ENCODE measurements at places on chromosomes 3 and 15.

GRCh38 chr3:146746190-146746589, 141.0 kb upstream of the PLSCR5 start:
- no peak for DNase-seq

DNA sequence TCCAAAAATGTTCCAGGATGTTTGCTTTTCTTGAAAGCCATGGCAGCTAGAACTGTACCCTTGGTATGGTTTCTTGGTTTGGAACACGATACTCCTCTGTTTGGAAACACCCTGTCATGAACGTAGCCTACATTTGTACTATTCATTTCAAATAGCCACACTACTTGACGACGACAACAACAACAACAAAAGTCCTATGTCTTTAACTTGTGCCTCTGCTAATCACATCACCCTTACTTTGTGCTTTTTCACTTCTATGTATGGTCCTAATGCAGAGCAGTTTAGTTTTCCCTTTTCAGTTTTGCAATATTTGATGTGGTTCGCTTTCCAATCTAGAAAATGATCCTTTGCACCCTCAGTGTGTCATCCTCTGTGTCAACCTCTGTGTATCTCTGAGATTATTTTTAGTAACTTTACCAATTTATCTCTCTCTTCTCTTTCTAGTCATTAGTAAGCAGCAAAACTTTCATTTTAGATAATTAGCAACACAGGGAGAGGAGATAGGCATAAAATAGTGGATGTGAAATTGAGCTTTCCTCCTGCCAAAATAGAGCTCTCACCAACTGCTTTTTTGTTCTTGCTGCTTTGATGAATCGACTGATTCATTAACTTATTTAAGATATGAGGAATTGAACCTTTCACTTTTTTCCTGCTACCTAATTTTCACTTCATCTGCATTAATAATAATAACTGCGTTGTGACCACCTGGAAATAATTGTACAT, 44.1 kb upstream of the TP63 start:
- no peak for DNase-seq

- no peak for DNase-seq
These were observed 453.7 kb downstream of the FGF12 start for GRCh38 chr3:192273697-192274010.

- DNase-seq: no peak
These were observed 86.5 kb upstream of the NMNAT3 start for GRCh38 chr3:139764069-139764905.

DNA sequence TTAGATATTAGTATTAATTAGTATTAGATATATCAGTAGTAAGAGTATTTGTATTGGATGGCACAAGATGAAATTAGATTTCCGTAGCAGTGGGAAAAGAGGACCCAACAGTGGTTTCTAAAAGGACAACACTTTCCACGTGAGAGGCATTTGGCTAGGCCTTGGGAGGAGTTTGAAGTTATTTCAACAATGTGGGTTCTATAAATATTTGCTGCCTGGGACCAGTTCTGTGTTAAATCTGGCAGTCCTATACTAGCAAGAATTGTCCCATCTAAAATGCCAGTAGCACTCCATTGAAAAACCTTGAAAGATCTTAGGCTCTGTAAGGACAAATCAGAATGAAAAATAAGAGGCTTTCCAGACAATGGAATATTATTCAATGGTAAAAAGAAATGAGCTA, 347.1 kb upstream of the DNAJC19 start:
- DNase-seq: no peak

DNA sequence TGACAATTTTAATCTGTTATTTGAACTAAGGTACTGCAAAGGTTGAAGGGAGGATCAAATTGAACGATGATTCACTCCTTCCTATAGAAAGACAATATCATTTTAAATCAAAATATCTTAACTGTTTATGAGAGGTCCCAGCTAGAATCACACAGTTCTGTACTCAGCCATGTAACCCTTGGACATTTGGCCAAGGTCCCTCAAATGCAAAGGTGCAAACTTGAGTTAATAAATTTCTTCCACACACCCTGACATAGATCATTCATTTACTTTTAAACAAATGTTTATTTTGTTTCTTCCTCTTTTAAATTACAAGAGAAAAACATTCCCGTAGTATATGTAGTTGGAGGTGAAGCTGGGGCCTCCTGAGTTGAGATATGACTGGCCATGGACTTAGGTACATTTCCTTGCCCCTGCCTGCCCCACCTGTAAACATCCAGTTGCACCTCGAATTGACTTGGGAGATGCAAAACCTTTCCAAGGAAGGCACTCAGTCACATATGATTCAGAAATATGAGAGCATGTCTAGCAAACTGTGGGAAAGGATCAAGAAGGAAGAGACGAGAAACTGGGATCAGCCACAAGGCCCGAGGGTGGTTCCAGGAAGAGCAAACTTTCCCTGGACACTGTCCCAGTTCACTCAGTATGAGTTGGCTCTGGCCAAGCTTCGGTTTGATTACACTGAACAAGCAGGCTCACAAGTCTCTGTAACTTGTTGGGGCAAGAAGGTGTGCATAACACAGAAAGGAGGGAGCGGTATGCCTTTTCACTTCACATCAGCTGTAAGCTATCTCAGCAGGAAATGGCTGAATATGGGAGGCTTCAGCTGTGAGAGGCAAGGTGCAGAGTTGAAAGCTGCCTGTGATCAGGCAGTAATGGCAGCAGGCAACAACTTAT, 6.7 kb downstream of the TNFSF10 start:
- no peak for DNase-seq

GRCh38 chr3:103684904-103685303, 1250.1 kb downstream of the ZPLD1 start:
- DNase-seq: no peak

- DNase-seq: no peak
These were observed 85.8 kb upstream of the RGMA start for GRCh38 chr15:93174836-93175235.

- DNase-seq: no peak
These were observed 29.5 kb upstream of the TMEM115 start for GRCh38 chr3:50388720-50389413.

- no peak for DNase-seq
These were observed 62.7 kb upstream of the DNAJC19 start for GRCh38 chr3:181052256-181052655.

GRCh38 chr15:58052334-58052733, 13.2 kb downstream of the ALDH1A2 start:
- DNase-seq: no peak

GRCh38 chr3:119745942-119746341, 36.0 kb upstream of the NR1I2 start:
- DNase-seq: no peak

DNA sequence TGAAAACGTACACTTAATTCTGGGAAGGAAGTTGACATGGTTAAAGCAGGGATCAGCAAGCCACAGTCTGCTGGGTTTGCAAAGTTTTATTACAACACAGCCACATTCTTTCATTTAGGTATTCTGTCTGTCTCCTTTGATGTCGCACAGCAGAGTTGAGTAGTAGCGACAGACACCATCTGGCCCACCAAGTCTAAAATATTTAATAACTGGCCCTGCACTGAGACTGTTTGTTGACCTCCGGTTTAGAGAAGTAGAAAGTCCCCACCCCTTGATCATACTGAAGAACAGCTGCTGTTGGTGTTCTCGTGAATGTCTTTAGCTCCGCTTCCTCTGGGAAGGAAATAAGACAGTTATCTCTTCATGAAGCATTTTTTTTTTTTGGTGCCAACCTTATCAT, 66.2 kb downstream of the MCTP2 start:
- no peak for DNase-seq

DNA sequence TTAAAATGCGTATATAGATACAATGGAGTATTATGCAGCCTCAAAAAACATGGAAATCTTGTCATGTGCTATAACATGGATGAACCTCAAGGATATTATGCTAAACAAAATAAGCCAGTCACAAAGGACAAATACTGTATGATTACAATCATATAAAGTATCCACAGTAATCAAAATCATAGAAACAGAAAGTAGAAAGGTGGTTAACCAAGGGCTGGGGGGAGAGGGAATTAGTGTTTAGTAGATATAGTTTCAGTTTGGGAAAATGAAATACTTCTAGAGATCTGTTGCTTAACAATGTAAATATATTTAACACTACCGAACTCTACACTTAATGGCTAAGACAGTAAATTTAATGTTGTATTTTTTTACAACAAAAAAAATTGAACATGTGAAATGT, 9.0 kb downstream of the TOP2B start:
- no peak for DNase-seq

DNA sequence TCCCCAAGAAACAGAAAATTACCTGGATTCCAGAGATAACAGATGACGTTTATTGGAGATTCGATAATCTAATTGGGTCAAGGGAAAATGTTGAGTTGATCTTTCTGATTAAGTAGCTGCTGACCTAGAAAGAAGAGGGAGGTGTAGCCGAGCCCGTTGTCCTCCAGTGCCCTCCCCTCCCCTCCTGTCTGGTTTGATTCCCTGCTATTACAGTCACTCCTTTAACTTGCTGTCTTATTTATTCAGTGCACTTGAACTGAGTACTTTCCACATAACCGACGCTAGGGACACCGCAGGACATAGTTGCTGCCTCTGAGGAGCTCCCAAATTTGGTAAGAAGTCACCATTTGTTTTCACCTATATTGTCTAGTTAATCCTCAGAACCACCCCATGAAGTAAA, 103.7 kb downstream of the AQP9 start:
- DNase-seq: no peak

- DNase-seq: no peak
These were observed 37.4 kb downstream of the CHST14 start for GRCh38 chr15:40508216-40508615.

DNA sequence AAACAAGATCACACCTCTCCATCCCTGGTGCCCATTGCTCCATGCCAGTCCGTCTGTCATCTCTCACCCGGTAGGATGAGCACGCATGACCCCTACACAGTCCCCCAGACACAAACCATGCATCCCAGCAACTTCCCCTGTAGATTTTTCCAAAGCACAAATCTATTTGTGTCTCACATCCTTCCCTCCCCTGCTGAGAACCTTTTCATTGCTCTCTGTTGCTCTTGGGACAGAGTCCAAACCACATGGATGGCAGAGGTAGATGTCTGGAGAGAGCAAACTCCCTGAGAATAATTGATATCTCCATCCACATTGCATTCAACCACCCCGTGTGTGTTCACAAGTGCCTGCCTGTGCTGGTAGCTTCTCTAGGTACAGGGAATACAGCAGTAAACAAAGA, 29.9 kb upstream of the LRTM1 start:
- no peak for DNase-seq

Data from stimulated activated CD8-positive, alpha-beta memory T cell treated with anti-CD3 and anti-CD28 coated beads, Interleukin-15, amount 100 ng/mL, for 48 hours (primary cell).